ENCODE measurements at places on chromosomes 2 and 18.

GRCh38 chr18:62506495-62507143 lies 16.2 kb upstream of the ZCCHC2 start:
- DNase-seq: no peak

- no peak for DNase-seq
Measured at GRCh38 chr2:9699139-9700108, 68.6 kb upstream of the YWHAQ start.

GRCh38 chr2:29724282-29724681 lies 197.1 kb downstream of the ALK start:
- no peak for DNase-seq

GRCh38 chr2:174774886-174775285 lies 10.6 kb upstream of the CHRNA1 start:
- DNase-seq: no peak

GRCh38 chr18:22044474-22045220 lies 124.7 kb upstream of the GATA6 start:
- DNase-seq: no peak

DNA sequence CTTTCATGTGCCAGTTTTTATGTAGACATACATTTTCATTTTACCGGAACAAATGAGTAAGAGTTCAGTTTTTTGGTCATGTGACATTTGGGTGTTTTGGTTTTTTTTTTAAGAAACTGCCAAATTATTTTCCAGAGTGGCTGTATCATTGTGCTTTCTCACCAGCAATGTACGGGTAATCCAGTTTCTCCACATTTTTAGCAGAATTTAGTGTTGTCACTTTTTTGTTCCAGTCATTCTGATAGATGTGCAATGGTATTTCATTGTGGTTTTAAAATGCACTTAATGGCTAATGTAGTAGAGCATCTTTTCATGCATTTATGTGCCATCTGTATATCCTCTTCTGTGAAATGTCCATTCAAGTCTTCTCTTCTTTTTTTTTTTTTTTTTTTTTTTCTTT lies 126.5 kb upstream of the FBXO11 start:
- DNase-seq: no peak

DNA sequence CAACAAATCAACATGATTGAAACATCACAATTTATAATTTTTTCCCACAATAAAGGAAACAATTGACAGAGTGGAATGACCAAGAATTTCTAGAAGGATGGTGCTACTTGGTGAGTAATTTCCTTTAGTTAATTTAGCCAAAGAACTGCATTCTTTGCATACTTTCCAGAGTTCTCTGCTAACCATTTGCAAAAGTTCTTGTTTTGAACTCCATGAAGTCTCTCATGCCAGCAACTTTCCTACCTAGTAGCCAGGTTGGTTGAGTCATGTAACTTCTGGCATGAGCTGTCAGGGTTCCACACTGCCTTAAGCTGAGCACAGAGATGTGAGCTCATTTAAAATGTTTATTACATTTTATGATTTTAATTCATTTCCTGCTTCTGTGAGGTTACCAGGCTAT lies 539.6 kb downstream of the PID1 start:
- DNase-seq: no peak

DNA sequence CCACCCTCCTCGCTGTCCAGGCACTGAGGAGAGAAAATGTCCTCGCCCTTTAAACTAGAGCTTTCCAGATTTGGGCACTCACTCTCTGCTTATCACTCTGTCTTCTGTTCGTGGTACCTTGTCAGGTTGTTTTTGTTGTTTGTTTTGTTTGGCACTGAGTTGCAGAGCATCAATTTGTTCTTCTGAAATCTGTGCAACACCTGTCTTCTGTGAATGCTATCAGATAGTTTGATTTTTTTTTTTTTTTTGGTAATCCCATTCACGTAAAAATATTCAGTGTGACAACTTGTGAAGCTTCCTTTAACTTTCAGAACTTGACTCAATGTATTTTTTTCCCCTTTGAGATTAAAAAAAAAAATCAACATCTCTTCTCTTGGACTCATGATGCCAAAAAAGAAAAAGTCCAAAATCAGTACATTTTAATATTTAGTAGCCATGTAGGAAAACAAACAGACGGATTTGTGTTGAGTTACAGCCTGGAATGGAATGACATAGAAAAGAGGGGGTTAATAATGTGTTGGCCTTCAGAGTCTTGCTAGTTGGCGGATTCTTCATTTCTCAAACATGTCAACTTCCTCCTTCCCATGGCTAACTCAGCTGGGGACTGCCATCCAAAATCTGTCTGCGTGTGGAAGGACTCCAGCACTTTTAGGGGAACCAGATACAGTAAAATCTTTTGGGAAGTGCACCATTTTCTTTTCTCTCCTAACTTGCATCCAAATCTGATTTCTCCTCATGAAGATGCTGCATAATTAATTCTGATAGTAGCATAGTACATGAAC lies 1.6 kb downstream of the TMEM178A start:
- no peak for DNase-seq

DNA sequence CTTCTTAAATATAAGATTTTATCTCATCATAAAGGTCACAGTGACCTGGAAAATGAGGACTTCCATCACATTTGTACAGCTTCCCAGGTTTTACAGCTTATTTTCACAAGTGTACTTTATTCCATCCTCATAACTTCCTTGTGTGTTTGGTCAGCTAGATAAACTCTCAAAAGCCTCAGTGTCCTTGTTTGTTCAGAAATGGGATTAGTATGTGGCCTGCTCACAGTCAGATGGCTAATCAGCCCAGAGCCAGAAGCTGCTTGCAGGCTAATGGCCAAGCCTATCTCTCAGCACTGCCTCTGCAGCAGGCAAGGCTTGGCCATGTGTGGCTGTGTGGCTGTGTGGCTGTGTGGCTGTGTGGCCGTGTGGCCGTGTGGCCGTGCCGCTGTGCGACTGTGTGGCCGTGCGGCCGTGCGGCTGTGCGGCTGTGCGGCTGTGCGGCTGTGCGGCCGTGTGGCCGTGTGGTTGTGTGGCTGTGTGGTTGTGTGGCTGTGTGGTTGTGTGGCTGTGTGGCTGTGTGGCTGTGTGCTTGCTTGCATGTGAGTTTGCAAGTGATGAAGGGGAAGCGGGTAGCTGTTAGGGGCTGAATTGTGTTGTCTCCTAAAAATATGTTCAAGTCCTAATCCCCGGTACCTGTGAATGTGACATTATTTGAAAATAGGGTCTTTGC lies 233.0 kb upstream of the TNP1 start:
- no peak for DNase-seq

- peak; percentile 72 for DNase-seq
Measured at GRCh38 chr2:101419096-101419663, 31.9 kb upstream of the CREG2 start.

- no peak for DNase-seq
Measured at GRCh38 chr2:59734743-59735142, 818.7 kb downstream of the BCL11A start.

DNA sequence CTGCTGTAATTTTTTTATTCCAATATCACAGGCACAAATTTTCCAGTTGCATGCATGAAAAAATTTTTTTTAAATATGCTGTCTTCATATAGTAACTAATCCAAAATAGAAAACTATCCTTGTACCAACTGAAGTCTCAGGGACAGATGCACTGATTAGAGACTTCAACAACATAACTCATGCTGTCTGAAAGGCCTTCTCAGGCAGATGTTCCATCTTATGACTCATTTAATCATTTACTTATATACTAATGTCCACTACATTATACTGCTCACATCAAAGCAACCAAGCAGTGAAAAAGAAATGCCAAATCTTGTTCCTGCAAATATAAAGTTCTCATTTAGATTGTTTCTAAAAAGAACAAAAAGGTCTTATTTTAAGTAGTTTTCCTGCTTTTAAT lies 53.1 kb downstream of the OLA1 start:
- DNase-seq: no peak

- DNase-seq: no peak
Measured at GRCh38 chr2:27627963-27628766, 647 bp downstream of the CCDC121 start.

DNA sequence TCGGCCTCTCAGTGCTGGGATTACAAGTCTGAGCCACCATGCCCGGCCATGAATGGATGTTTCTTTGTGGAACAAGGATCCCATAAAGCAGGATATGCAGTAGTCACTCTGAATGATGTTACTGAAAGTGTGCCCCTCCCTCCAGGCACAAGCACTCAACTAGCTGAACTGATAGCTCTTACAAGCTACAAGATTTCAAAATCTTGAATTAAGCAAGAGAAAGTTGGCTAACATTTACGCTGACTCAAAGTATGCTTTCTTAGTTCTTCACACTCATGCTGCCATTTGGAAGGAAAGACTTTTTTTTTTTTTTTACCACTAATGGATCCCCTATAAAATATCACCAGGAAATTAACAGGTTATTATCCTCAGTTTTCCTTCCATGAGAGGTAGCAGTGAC lies 549.0 kb upstream of the PKDCC start:
- DNase-seq: no peak

DNA sequence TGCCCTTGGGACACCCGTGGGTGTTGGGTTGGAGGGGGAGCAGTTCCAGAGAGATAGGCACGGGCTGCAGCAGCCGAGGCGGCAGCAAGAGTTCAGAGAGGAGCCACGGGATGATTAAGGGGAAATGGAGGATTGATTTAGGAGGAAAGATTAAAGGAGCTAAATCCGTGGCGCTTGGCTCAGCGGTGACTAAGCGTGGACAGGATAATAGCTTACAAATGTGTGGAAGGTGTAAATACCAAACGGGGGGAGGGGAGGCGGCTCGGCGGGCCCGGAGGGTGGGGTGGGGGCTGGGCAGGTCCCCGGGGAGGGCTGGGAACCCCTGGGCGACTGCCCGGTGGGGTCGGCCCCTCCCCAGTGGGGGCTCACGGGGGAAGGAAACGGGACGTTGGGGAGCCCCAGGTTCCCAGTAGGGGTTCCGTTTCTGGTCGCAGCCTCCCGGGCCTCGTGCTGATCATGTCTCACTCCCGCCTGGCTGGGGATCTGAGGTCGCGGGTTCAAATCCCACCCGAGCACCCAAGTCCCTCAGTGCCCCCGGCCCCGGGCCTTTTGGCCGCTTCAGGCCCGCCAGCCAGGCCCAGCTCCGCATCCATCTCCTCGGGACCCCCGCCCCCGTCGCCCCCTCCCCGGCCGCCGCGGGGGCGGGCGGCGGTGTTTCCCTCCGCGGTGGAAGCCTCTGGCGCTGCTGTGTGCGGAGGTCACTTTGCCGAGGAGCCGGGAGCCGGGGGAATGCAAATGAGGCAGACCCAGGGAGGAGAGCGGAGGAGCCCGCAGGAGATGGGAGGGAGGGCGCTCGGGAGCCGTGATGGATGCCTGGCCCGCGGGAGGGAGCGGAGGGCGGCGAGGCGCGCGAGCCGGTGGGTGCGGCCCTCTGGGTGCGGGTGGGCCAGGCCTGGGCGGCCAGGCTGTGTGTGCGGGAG lies 8.1 kb downstream of the ASIC4 start:
- DNase-seq: no peak

GRCh38 chr2:239327536-239328350 lies 73.1 kb downstream of the HDAC4 start:
- no peak for DNase-seq

GRCh38 chr18:25759111-25759510 lies 331.3 kb downstream of the SS18 start:
- DNase-seq: no peak

DNA sequence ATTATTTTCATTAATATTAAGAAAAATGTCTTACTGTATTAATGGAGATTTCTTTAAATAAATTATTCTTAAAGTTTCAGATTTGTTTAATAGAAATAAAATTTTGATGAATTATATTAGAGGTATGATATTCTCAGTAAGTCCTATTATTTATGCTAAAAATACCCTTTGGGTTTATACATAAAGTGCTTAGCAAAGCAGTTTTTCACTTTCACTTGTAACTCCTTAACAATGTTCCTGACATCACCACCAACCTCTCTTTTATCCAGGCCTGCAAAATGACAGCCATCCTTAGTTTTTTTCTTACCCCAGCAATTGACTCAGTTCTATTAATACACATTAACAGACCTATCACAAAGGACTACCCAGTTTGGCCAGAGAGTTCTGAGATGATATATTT lies 170.4 kb downstream of the CD226 start:
- no peak for DNase-seq

- DNase-seq: no peak
Measured at GRCh38 chr2:160290598-160290997, 90.5 kb upstream of the ITGB6 start.

GRCh38 chr2:191622374-191623320 lies 55.3 kb upstream of the NABP1 start:
- DNase-seq: no peak

- DNase-seq: no peak
Measured at GRCh38 chr18:63603772-63604171, 16.6 kb downstream of the SERPINB13 start.

DNA sequence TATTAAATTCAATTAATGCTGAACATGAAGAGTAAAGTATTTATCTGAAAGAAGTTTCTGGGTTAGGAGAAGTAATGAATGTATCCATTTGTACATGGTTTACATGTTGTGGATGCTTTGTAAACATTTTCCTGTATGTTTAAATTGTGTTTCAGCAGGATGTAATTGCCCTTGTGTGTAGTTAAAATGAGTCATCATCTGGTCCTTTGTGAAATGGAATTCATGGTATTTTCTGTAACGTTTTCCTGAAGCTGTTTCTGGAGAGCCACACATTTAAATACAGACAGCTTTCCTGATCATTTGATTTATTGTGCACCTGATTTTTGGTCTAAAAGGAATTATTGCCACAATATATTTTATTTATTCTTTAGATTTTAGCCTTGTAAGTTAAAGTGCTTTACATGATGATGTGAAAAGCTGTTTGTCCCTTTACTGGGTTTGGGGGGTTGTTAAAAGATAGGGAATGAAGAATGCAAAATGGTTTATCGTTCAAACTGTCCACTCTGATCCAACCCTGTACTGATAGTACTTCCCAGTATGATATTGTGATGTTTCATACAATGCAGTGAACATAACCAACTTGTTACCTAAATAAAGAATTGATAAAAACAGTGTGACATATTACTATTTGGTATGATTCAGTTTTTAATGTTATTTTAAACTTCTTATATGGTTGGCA lies 41.7 kb upstream of the SLC3A1 start:
- no peak for DNase-seq

GRCh38 chr2:225725726-225726125 lies 326.2 kb downstream of the NYAP2 start:
- DNase-seq: no peak

DNA sequence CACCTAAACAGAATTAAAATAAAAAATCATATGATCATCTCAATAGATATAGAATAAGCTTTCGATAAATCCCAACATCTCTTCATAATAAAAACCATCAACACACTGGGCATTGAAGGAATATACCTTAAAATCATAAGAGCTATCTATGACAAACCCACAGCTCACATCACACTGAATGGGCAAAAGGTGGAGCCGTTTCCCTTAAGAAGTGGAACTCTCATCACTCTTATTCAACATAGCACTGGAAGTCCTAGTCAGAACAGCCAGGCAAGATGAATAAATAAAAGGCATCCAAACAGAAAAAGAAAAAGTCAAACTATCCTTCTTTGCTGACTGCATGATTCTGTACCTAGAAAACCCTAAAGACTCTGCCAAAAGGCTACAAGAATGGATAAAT lies 510.3 kb downstream of the ZNF804A start:
- DNase-seq: no peak

- DNase-seq: no peak
Measured at GRCh38 chr2:233967164-233967563, 50.0 kb downstream of the TRPM8 start.

GRCh38 chr2:17878281-17879136 lies at the start of gene KCNS3:
Gene KCNS3 (plus strand): TSS chr2:17878667. CDS start chr2:17931009, 52,342 bp downstream.
- no peak for DNase-seq

Data from CD4-positive, alpha-beta T cell treated with Interleukin-1 beta for 1 hour (primary cell).